ENCODE measurements at places on chromosomes 3 and 15.

- no peak for DNase-seq
Observed at GRCh38 chr3:184578218-184578617, 16.6 kb downstream of the EPHB3 start.

DNA sequence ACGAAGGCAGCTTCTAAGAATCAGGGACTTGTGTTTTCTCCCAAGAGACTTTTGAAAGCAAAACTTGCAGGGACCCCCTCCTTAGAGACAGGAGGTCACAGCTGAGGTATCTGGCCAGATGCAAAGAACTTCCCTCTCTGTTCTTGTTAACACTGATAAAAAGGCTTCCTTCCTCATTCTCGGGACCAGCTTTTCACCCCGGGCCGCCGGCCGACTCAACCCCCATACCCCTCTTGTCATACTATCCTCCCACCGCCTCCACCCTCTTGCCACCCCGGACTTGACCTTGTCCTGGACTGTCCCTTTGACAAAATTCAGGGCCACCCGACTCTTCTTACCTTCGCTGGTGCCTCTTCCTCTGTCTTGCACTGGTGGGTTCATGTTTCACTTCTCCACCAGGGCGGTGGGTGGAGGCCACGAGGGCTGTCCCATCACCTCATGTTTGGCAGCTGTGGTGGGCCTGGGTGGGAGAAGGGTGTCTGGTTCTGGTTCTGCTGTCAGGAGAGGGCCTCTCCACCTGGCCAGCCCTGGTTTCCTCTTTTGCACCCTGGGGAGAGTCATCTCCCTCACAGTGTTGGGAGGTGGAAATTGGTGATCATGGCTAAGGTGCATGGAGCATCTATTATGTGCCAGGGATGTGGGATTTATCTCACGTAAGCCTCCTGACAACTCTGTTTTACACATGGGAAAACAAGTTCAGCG is 32.5 kb downstream of the BHLHE40 start:
- no peak for DNase-seq

DNA sequence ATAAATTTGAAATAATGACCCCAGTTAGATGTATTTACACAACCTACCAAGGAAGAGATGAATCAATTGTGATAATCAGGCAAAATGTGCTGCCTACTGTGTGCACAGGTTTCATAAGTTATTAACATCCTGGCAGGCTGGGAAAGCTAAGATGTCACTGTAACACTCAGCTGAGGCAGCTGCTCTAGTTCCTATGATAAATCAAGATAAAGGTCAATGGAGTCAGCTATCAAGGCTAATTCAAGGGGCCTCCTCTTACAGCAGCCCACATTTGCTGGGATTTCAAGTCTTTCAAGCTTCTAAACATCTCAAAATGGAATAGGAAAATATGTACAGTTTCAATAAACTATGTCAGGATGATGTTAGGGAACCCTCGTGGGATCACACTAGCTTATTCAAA is 70.7 kb upstream of the PYGO1 start:
- DNase-seq: no peak

DNA sequence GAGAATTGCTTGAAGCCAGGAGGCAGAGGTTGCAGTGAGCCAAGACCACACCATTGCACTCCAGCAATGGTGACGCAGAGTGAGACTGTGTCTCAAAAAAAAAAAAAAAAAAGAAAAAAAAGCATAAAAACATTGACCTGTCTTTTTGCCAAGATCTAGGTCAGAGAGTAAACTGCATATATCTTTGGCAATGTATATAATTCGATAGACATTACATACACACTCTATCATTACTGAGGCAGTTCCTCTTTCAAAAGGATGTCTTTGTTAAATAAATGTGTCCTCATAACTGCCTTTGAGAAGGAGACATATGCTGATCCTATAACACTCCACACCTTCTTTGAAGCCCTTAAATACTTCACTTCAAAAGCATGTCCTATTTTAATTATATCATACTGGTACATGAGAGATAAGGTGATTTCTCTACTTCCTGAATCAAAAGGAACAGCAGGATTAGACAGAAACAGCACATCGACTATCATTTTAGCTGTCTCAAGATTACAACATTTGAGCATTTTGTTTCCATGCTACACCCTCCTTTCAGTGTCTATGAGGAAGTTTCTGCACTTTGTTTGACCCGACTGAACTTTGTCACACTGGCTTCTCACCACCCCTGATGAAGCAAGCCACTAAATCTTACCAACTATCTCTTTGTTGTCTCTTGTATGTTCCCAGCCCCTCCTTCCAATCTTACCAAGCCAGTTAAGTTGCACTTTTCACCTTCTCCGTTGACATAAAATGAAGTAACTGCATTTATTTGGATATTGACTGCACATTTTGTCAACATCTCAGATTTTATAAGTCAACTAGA is 335.8 kb downstream of the MECOM start:
- no peak for DNase-seq

DNA sequence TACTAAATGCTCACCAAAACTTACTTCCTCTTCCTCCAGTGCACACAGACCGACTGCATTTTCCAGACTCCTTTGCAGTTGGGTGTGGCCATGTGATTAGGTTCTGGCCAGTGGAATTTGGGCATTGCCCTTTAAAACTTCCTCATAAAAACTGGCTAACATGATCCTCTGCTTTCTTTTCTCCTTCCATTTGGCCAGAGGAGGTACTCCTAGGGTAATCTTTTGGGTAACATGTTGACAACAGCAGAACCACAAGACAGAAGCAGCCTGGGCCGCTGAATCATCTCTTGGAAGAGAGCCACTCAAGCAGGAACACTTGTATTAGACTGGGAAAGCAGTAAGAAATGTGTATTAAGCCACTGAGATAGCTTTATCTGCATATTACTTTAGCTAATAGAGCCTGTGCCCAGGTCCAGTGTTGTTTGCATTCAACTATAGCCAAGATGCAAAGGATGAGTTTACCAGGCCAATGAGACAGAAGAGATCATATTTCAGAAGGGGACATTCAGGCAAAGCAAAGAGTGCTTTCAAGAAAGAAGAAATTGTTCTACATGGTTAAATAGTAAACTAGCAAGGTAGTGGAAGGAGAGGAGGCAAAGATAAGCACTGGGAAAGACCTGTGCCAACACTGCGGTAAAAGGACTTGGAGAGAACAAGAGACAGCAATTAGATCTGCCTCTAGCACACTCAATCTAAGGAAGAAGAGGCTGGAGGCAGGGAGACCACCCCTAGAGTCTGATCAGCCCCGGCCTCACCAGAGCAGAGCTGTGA is 79.8 kb downstream of the PLCH1 start:
- DNase-seq: no peak

DNA sequence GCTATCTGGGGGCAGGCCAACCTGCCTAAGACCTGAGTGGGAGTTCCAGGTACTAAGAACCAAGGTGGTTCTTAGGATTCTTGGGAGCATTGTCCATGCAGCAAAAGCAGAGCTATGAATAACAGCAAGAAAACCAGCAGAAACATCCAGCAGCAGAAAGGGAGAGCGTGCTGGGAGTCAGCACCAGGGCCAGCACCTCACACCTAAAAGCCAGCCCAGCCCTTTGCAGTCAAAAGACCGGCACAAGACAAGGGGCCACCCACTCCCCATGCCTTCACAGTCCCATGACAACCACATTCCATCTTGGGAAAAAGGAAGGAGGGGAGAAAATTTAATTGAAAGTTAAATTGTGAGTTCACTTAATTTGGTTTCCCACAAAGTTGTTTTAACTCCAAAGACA is 364.9 kb downstream of the AGBL1 start:
- DNase-seq: no peak

DNA sequence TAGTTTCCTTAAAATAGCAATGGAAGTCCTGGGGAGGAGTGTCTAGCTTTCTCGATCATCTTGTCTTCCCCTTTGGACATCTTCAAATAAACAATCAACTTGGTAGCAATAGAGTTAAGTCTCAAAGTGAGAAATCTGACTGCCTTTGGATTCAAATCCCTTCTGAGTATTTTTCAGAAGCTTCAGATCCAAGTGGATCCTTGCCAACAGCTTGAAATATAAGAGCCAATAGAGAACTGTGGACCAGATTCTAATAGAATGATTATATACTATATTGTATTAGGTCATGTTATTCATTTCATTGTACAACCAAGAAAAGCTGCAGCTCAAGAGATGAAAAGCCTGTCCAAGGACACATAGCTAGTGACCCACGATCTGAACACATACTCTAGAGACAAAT is 60.2 kb downstream of the SYNPR start:
- DNase-seq: no peak

- no peak for DNase-seq
Observed at GRCh38 chr15:66905954-66906353, 159.4 kb upstream of the SMAD3 start.

DNA sequence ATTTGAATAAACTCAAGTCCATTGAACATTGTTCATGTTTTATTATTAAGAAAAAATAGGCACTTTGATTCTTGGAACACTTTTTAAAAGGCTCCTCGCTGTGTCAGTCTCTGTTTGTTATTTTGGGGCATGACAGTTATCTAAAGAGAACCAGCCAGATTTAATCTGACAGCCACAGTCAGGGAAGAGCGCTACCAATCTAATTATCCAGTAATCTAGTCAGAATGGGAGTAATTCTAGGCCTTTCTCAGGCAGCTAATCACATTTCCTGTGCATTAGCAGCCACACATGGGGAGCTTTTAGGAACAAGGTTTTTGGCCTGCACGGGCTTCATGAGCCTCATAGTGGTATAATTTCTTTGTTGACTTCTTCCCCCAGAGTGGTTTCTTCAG is 362.2 kb downstream of the RBMS3 start:
- no peak for DNase-seq

DNA sequence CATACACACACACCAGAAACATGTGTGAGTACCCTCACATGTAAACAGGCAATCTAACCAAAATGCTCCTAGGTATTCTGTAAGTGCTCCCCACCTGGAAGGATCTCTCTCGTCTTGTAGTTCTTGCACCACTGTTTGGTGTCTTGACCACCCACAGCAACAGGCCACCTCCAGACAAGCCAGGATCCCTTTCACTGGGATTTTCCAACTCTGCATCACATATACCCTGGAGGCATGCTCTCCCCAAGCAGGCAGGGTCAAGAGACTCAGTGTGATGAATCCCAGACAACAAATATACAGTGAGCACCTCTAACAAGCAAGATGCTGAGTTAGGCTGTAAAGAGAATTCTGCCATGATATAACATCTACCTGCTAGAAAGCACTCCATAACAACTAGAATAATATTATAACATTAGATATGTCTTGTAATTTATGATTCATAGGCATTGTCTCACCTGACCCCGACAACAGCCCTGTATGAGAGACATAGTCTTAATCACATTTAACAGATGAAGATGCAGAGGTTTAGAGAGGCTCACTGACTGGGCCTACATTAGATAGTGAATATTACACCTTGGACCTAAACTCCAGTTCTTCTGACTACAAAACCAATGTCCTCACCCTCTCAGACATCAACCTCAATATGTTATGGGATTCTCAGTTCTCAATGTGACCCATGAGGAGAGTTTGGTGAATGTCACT is 76.5 kb upstream of the BCL6 start:
- no peak for DNase-seq

DNA sequence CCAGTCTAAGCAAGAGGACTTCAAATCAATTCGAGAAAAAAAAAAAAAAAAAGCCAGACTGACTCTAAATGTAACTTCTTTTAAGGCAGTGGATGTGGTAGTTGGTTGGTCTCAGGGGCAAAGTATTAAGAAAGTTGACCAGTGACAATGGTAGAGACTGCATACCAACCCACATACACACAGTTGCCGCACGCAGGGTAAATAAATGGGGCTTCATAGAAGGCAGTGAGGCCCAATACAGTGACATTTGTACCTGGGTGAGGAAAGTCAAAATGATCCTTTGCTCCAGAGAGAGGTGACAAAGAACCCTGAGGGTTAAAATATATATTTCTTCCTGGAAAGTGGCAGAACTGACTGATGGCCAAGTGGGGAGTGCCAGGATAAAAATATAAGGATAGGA is 100.8 kb upstream of the MEX3B start:
- DNase-seq: no peak

- no peak for DNase-seq
Observed at GRCh38 chr3:18007980-18008379, 265.5 kb upstream of the TBC1D5 start.

- DNase-seq: no peak
Observed at GRCh38 chr3:128942161-128942952, 51.5 kb downstream of the CFAP92 start.

- no peak for DNase-seq
Observed at GRCh38 chr3:150308037-150308319, 100.1 kb upstream of the TSC22D2 start.

DNA sequence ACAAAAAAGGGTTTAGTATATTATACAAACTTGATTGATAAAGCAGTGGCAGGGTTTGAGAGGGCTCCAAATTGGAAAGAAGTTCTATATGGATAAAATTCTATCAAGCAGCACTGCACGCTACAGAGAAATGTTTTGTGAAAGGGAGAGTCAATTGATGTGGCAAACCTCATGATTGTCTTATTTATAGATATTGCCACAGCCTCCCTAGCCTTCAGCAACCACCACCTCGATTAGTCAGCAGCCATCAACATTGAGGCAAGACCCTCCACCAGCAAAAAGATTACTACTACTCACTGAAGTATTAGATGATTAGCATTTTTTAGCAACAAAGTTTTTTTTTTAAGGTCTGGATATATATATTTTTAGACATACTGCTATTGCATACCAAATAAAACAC is 296.7 kb downstream of the CHST2 start:
- no peak for DNase-seq

- DNase-seq: no peak
Observed at GRCh38 chr15:88621789-88622604, 857 bp downstream of the AEN start.

GRCh38 chr15:39850436-39850835 is 67.8 kb upstream of the FSIP1 start:
- DNase-seq: no peak

- no peak for DNase-seq
Observed at GRCh38 chr15:68734352-68734751, 86.3 kb downstream of the ANP32A start.

- DNase-seq: no peak
Observed at GRCh38 chr15:39642011-39642640, 61.2 kb downstream of the THBS1 start.

- no peak for DNase-seq
Observed at GRCh38 chr3:18208856-18209255, 216.3 kb downstream of the SATB1 start.

- DNase-seq: no peak
Observed at GRCh38 chr15:27454281-27455075, 483.5 kb downstream of the GABRG3 start.

DNA sequence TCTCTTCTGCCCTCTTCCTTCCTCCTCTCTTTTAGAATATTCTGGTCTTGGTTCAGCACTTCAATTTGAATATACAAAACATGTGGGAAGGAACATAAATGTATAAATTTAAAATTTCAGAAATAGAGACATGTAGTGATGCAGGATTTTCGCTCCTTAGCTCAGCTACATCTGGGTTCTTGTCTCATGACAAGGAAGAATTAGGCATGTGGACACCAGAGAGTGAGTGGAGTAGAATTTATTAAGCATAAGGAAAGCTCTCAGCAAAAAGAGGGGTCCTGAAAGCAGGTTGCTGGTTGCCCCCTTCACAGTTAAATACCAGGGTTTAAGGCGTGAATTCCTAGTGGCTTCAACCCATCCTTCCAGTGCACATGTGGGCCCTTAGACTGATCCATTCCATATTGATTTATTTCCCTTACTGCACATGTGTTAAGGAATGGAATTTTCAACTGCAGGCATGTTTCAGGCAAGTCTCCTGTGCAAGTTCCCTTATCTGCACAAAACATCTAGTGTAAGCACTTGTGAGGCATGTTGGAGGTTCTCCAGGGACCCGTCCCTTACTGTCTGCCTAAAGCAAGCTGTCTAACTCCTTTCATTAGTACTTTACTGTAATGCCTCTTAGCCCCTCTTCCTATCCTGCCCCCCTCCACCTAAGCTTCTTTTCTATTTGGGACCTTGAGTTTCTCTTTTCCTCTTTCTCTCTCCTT is 133.2 kb upstream of the STRIT1 start:
- DNase-seq: no peak
